ENCODE measurements at places on chromosomes 7 and 10.
A peak's percentile ranks its signal among the peaks of the same experiment; 100 is the strongest.

DNA sequence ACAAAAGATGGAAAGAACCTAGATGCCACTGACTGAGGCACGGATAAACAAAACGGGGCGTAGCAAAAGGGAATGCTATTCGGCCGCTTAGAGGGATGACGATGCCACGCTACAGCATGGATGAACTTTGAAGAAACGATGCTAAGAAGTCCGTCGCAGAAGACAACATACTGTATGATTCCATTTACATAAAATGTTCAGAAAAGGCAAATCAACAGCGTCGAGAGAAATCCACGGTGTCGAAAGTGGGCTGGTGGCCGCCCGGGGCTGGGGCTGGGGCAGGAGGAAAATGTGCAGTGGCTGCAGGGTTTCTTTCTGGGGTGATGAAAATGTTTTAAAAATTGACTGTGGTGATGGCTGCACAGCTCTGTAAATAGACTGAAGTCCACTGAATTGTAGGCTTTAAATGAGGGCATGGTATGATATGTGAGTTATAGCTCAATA lies 24.1 kb downstream of the GNA12 start:
- DNase-seq = no peak

DNA sequence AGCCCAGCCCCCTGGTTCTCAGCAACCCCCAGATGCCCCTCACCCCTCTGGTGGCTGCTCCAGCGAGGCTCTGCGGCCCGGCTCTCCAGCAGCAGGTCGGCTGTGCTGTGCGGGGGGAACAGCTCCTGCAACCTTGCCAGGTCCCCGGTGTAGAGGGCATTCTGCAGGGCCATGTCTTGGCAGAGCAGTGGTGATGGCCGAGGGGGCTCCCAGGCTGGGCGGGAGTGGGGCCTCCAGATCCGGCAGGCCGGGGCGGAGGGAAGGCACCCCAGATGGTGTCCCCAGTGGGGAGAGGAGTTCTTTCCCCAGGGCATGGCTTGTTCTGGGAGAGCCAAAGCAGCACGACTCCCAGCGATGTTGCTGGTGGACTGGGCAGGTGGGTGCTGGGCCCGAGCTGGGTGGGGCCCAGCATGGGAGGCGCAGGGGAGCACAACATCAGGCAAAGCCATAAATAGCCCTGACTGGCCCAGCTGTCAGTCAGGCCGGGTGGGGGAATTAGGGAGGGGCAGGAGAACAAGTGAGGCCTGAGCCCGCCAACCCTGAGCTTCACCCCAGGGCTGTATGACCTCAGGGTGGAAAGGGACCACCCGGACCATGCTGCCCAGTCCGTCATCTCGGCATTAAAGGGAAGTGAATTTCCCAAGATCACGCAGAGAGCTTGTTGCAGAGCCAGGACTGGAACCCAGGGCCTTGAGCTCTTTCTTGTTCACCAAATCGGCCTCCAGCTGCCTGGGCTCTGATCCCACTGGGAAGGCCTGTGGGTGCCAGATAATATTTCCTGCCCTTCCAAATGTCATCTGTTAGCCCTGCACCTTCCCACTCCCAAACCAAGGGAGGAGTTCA lies 580 bp upstream of the ASB10 start:
- DNase-seq = peak; percentile 82

- no peak for DNase-seq
These were observed 5.1 kb downstream of the EVX1 start for GRCh38 chr7:27247452-27248426.

DNA sequence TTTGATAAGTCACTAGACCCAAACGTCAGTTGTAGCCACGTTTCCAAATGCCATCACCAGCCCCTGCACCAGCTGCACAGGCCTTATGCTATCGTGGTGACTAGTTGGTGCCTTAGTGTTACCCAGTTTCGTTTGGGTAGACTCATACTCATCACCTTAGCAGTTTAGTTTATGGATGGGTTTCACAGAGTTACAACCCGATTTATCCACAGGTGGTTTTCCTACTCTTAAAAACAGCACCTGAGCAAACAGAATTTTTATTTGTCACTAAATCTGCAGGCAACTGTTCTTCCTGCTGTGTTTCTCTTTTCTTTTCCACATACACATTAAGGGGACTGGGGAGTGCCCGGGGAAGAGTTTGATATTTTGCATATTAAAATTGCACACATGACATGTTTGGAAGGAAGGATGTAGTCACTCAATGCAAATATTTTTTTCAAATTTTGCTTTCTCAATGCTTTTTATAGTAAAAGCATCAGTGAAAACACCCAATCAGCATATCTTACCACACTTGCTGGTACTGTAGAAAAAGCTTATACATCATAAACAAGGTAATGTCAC lies 41.6 kb downstream of the PDSS1 start:
- DNase-seq = no peak

GRCh38 chr7:148963583-148964482 lies 64.5 kb downstream of the PDIA4 start:
- no peak for DNase-seq

All from left ventricle myocardium superior (tissue), 1 donor.